NB4 (cell line): ENCODE measurements at places on chromosomes 1 and 21.

DNA sequence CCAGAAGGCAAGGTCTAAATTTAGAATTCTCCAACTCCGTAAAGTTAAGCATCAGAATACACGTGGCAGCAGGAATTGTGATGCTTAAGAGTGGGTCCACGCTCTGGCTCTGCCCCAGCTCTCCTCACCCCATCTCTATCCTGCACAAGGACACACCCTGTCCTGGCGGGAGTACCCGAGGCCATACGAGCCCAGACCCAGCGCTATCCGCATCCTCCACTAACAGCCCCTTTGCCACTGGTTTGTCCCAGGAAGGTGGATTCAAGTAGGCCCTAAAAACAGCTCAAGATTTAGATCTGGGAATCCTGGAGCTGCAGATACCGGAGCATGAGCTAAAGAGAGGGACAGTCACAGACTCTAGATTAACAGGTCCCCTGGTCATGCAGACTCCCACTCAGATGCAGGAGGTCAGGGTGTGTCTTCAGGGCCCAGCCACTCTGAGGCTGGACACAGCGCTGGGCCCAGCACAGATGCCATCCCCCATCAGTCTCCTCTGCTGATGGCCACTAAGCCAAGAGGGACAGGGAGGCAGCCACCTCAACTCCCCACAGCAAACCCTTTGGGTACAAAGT, 393.3 kb downstream of the NPHP4 start:
- DNase-seq = no peak

DNA sequence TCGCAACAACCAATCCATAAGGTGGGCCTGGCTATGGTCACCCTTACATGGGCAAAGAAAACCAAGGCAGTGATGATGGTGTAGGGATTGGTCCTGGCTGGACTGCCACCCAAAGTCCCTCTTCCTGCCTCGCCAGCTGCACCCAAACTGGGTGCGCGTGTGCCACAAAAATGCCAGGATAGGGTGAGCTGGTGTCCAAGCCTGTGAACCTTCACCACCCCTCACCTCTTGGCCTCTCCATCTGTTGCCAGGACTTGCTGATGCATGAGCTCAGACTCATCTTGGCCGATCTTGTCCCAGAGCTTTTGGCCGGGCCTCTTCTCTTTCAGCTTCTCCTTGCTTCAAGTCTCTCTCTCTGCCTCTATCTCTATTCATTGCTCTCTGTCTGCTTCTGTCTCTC, 41.8 kb downstream of the FOXD2 start:
- no peak for DNase-seq

DNA sequence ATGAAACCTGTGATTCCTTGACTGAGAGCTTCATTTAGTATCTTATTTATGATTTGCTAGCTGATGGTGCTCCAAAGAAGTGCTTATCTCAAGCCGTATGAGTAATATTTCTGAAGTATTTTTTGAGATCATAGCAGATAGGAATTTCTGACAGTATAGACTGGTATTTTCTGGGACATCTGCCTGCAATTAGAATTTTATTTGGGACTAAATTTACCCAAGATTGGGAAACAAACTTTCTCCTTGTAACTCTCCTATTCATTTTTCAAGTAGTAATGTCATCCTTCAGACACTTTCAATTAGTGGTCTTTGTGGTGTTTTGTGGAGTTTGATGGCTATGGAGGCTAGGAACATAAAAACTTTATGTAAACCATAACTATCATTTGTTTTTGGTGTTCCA, 597.2 kb upstream of the ZP4 start:
- no peak for DNase-seq

DNA sequence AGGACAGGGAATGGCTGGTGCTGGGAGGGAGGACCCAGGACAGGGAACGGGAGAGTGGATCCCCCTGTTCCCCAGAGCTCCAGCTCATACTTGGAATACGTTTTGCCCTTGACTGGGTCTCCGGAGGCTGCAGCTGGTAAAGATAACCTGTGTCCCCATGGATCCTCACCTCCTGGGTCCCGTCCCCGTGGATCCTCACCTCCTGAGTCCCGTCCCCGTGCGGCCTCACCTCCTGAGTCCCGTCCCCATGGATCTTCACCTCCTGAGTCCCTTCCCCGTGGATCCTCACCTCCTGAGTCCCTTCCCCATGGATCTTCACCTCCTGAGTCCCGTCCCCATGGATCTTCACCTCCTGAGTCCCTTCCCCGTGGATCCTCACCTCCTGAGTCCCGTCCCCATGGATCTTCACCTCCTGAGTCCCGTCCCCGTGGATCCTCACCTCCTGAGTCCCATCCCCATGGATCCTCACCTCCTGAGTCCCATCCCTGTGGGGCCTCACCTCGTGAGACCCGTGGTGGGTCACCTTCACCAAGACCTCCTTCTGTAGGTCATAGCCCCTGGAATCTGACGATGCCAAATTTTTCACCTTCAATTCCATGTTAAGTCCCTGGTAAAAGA, 61.4 kb downstream of the SCCPDH start:
- DNase-seq = no peak

GRCh38 chr1:11473491-11474034, 5.4 kb upstream of the DISP3 start:
- peak; percentile 47 for DNase-seq
